ENCODE measurements at places on chromosomes 6 and 20. TPM values are rescaled to one million over a fixed set of nuclear protein-coding genes. Genes with fewer than 3 reads are reported as not detected.

BEND6 gene
- 0.77 TPM for total RNA-seq

SLC35F1 gene
- 1.2 TPM for total RNA-seq

ULBP2 gene
- total RNA-seq: not detected

OPRL1 gene
- 7.9 TPM for total RNA-seq

SGK2 gene
- 1.3 TPM for total RNA-seq

PTCRA gene
- total RNA-seq: 5.0 TPM

PRR18 gene
- total RNA-seq: not detected

FKBP1C gene
- total RNA-seq: 0.43 TPM

TFAP2D gene
- not detected for total RNA-seq

ZC2HC1B gene
- not detected for total RNA-seq

GID8 gene
- total RNA-seq: 29.3 TPM

FOXA2 gene
- not detected for total RNA-seq

RSPH9 gene
- total RNA-seq: 0.63 TPM
